Hematopoietic multipotent progenitor cell treated with erythropoietin and hydrocortisone succinate and interleukin-3 and kit ligand, for 8 days (in vitro differentiated cells): ENCODE measurements at places on chromosomes 13 and 19.
A peak's percentile ranks its signal among the peaks of the same experiment; 100 is the strongest.

GRCh38 chr13:19845758-19846157 is 17.7 kb downstream of the ZMYM5 start:
- peak; percentile 33 for DNase-seq

DNA sequence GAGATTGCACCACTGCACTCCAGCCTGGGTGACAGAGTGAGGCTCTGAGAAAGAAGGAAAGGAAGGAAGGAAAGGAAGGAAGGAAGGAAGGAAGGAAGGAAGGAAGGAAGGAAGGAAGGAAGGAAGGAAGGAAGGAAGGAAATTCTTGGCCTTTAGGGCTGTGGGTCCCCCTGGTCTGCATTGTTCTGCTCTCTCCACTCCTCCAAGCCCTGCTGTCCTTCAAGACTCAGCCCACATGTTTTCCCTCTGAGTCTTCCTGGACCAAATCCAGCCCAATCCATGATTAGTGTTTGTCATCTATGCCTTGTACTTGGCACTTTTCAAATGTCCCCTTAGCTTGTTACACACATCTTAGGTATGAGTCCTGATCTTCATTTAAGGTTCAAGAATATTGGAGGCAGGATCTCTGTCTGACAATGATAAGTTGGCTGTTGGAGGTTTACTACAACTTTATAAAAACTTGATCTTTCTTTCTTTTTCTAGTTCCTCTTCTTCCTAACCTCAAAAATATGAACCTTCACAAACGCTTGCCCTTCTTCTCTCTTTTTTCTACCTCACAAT is 48.8 kb upstream of the INTS6 start:
- no peak for DNase-seq

GRCh38 chr13:106296723-106297122 is 238.7 kb downstream of the EFNB2 start:
- no peak for DNase-seq

DNA sequence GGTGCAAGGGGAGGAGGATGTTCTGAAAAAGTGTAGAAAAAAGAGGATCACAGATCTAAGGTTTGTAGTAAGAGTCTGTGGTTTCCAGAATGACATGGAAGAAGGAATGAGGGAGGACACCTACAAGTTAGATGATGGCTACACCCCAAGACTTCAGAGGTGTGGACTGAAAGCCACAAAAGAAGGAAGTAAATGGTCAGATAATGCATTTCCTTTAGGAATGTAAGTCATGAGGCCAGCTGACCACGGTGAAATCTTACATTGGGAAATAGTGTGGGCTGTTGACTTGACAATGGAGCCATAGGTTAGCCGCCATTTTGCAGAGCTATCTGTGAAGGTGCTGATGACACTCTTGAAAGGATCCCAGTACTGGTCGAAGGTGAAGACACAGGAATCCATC is 25.3 kb upstream of the FBXO27 start:
- DNase-seq, result no peak

- DNase-seq, result peak; percentile 89
Measured at GRCh38 chr19:43618921-43619261, 538 bp downstream of the ZNF428 start.
